Hair follicle dermal papilla cell (primary cell): ENCODE measurements at places on chromosomes 1 and 21. TPM values are rescaled to one million over a fixed set of nuclear protein-coding genes. Genes with fewer than 3 reads are reported as not detected.

OLIG2 gene
- total RNA-seq = not detected in 2 replicates

OR2T29 gene
- not detected in 2 replicates for total RNA-seq

AIM2 gene
- not detected in 2 replicates for total RNA-seq

EXOSC10 gene
- 58.7 and 67.2 TPM in 2 replicates for total RNA-seq

KCNA2 gene
- not detected in 2 replicates for total RNA-seq

ETV3L gene
- total RNA-seq = not detected in 2 replicates

PADI4 gene
- total RNA-seq = not detected in 2 replicates

S100A12 gene
- not detected in 2 replicates for total RNA-seq

KRTAP12-2 gene
- total RNA-seq = not detected in 2 replicates

NFASC gene
- total RNA-seq = 50.8 and 61.9 TPM in 2 replicates

LPAR3 gene
- total RNA-seq = 12.4 and 16.9 TPM in 2 replicates

FMO3 gene
- total RNA-seq = 0.16 and 0.61 TPM in 2 replicates

MYCL gene
- total RNA-seq = 0.16 TPM in 1 of 2 replicates, not detected in the other

ESPN gene
- total RNA-seq = not detected in 2 replicates

SH3D21 gene
- 5.7 and 7.2 TPM in 2 replicates for total RNA-seq

ANKRD45 gene
- total RNA-seq = 0.16 and 0.36 TPM in 2 replicates

NGF gene
- 26.9 and 30.6 TPM in 2 replicates for total RNA-seq

PHACTR4 gene
- 14.8 and 16.2 TPM in 2 replicates for total RNA-seq

TDRD10 gene
- total RNA-seq = not detected in 2 replicates

KDM5B gene
- total RNA-seq = 92.2 and 131 TPM in 2 replicates

OLFML3 gene
- total RNA-seq = 264 TPM in 2 replicates

TRIM67 gene
- under 0.01 and 0.12 TPM in 2 replicates for total RNA-seq

S100A7A gene
- not detected in 2 replicates for total RNA-seq

C1orf185 gene
- not detected in 2 replicates for total RNA-seq

GPA33 gene
- total RNA-seq = not detected in 2 replicates

SEC22B gene
- 60.1 and 66.5 TPM in 2 replicates for total RNA-seq

ZNF362 gene
- total RNA-seq = 15.3 and 15.7 TPM in 2 replicates

SPRR2G gene
- total RNA-seq = not detected in 2 replicates

RAB42 gene
- 14.6 and 15.9 TPM in 2 replicates for total RNA-seq

HSD3B1 gene
- not detected in 2 replicates for total RNA-seq

TENT5C gene
- 0.49 and 0.61 TPM in 2 replicates for total RNA-seq

OR2G3 gene
- total RNA-seq = not detected in 2 replicates

CCNL2 gene
- 126 and 152 TPM in 2 replicates for total RNA-seq

ALX3 gene
- 0.36 and 1.9 TPM in 2 replicates for total RNA-seq

IFI44L gene
- 8.5 and 20.0 TPM in 2 replicates for total RNA-seq

RNU1-3 gene
- under 0.01 TPM in 2 replicates for total RNA-seq

PAPPA2 gene
- 0.12 and 0.65 TPM in 2 replicates for total RNA-seq

ZBTB8B gene
- not detected in 2 replicates for total RNA-seq

SPATA46 gene
- not detected in 2 replicates for total RNA-seq

SPRR4 gene
- total RNA-seq = not detected in 2 replicates

NTNG1 gene
- total RNA-seq = 13.7 and 20.6 TPM in 2 replicates

NLRP3 gene
- 0.16 and 0.24 TPM in 2 replicates for total RNA-seq

IQGAP3 gene
- 6.5 and 7.7 TPM in 2 replicates for total RNA-seq

SERPINC1 gene
- not detected in 2 replicates for total RNA-seq

MTR gene
- total RNA-seq = 38.7 and 39.4 TPM in 2 replicates

CRNN gene
- total RNA-seq = not detected in 2 replicates

CATSPERE gene
- 1.2 and 2.3 TPM in 2 replicates for total RNA-seq

SELL gene
- total RNA-seq = under 0.01 and 0.16 TPM in 2 replicates

IVL gene
- not detected in 2 replicates for total RNA-seq

AVPR1B gene
- not detected in 2 replicates for total RNA-seq

CD1E gene
- not detected in 2 replicates for total RNA-seq
